ENCODE measurements at places on chromosomes 1 and 21.

- peak; percentile 34 for DNase-seq
Measured at GRCh38 chr1:158506369-158506987, 34.5 kb downstream of the OR10R2 start.

- no peak for DNase-seq
Measured at GRCh38 chr1:201609661-201610318, 70.9 kb downstream of the NAV1 start.

- no peak for DNase-seq
Measured at GRCh38 chr1:192311281-192311680, 5.5 kb upstream of the RGS21 start.

DNA sequence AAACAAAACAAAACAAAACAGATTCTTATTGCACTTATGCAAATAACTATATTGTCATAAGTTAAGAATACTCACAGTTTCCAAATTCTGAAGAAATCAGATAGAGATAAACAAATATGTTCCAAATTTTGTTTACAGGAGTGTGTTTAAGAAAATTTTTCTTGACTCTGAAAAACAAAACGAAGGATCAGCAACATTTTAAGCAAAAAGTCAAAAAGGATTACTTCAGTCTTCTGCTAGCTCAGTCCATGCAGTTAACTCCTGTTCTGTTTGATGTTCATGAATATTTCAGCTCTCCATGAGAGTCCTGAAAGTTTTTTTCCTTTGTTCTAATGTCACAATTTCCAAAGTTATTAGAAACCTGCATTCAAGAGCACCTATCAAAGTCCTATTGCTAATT lies 33.2 kb upstream of the KLF18 start:
- DNase-seq, result no peak

GRCh38 chr21:35225573-35225972 lies 176.5 kb upstream of the RUNX1 start:
- no peak for DNase-seq

DNA sequence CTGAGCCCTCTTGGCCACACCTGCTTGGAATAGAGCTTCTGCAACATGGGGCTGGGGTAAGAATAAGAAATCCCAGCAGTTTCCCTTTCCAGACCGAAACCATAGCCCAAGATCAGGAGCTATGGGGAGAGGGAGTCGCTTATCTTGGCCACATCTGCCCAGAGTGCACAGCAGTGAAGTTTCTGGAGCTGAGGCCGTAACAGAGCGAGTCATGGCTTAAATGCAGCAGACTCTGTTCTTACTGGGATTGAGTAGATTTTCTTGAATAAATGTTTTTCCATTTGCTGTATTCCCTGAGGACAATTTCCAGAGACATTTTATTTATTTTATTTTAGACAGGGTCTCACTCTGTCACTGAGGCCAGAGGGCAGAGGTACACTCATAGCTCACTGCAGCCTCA lies 33.5 kb downstream of the CFAP57 start:
- no peak for DNase-seq

DNA sequence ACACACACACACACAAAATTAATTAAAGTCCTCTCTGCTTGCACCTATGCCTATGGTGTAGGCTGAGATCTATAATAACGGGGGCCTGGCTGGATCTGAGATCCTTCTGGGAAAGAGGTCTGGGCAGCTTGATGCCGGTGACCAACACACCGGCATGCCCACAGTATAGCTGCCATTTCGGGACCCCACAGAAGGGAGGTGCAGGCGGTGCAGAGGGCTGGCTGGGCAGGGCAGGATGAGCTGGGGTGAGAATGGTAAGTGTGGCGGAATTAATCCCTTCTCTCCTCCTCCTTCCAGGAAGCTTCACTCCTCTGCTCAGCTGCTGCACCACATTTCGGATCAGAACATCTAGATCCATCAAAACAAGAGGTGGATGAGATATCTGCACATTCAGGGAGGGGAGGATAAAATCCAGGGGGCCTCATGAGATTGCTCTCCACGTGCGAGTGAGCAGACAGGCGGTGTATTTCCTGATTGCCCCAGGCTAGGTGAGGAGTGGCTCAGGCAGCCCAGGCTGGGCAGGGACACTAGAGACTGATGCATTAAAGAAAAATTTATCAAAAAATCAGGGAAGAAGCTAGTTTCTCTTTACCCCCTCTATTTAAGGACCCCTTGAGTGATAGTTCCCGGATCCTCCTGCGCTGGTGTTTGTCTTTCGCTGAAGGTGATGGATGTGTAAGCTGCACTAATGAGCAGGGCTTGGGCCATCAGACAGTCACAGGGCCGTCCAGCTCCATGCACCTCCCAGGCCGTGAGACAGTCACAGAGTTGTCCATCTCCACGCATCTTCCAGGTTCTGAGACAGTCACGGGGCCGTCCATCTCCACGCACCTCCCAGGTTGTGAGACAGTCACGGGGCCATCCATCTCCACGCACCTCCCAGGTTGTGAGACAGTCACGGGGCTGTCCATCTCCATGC lies 449.9 kb downstream of the PTPRU start:
- no peak for DNase-seq

DNA sequence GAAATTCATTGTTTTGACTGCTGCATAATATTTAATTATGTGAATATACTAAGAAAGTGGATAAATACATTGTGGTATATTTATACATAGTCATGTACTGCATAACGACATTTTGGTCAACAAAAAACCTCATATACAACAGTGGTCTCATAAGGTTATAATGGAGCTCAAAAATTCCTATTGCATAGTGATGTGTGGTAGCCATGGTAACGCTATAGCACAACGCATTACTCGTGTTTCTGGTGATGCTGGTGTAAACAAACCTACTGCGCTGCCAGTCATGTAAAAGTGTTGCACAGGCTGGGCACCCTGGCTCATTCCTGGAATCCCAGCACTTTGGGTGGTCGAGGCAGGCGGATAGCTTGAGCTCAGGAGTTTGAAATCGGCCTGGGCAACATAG lies 52.6 kb upstream of the NHLH2 start:
- no peak for DNase-seq

- no peak for DNase-seq
Measured at GRCh38 chr21:20026543-20026942, 971.7 kb upstream of the NCAM2 start.

DNA sequence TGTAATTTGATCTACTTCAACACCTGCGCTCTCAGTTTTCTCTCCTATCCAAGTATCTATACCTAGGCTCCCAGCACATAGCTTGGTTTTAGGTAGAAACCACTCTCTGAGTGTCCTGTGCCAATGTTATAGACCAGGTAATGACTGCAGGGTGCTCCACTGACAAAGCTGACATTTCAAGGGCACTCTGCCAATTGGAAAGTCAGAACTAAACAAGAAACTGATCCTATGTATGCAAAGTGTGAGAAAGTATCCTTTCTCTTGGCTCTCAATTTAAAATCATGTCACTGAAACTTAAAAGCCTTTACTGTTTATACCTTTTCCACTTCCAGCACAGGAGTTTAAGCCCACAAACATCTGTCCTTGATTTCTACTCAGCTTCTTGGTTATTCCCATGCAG lies 45.0 kb upstream of the AIM2 start:
- no peak for DNase-seq

DNA sequence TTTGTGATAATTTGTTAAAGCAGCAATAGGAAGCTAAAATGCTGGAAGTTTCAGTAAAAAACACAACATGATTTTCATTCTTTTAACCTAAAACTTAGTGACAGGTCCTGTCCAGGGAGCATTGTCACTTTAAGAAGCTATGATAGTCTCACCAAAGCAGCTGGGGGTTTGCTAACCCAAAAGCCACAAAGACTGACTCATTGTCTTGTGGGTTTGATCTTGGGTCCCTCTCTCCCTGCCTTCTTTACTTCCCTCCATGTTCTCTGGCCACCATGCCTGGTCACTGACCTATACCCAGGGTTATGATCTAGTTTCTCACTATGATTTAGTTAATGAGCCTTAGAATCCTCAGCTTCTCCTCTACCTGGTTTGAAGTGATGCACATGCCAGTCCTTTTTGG lies 213.5 kb upstream of the PTGFR start:
- no peak for DNase-seq

DNA sequence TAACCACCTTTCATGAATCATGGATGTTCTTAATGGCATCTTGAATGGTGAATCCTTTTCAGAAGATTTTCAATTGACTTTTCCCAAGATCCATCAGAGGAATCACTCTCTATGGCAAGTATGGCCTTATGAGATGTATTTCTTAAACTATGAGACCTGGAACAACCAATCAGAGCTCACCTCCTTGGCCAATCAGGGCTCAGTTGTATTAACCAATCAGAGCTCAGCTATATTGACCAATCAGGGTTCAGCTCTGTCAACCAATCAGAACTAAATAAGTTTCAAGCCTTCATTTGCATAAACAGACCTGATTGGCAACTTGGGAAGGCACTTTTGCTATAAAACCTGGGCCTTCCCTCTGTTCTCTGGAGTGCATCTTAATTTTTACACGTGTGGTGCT lies 13.6 kb upstream of the FAM3B start:
- DNase-seq, result no peak

DNA sequence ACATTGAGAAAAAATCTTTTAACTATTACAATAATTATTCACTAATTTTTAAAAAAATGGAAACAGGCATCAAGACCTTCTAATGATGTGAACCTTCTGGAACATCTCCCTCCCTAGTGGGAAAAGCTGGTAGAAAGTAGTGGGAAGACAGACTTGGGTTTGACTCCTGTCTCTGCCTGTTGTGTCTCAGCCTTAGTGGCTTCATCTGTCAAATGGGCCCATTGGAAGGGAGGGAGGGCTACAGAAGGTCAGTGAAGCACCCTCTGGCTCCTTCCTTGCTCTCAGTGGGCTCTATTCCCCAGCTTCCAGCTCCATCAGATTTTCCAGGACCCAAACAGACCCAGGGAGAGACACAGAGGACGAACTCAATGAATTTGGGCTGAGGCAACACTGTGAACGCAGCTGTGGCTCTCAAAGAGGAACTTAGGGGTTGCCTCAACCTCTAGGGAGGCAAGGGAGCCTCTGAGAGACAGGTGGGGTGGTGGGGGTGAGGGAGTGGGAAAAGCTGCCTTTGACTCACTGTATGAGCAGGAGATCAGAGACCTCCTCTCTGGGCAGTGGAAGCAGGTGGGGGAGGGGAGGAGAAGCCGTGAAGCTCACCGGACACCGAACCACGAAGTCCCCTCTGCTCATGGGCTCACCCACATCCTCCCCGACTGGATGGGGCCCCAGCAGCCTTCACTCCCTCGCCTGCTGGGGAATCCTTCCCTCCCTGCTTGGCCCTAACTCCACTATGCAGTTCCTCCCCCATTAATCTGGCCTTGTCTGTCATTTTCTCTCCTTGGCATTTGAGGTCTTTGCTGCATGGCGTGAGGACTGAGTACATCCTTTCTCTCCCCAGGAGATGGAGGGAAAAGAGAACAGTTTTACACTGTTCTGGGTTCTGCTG lies 4.5 kb downstream of the CNR2 start:
- no peak for DNase-seq

GRCh38 chr1:221625026-221625425 lies 116.9 kb downstream of the DUSP10 start:
- DNase-seq, result no peak

DNA sequence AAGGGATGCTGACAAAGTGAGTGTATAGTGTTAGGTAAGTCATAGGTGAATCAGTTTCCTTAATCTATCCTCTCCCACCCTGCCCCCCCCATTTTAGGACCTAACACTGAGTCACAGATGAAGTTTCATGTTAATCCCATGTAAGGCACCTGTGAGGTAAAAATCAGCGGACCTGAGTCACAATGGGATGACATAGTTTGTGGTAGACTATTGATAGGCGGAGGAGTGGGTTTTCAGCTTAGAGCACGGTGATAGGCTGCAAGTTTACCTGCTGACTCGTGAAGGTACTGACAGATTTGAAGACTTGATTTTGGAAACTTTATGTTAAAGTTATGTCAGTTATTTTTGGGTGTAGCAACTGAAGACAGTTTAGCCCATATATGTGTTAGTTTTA lies 1.7 kb downstream of the TOR1AIP1 start:
- peak; percentile 34 for DNase-seq

GRCh38 chr1:18901147-18901951 lies 1.0 kb downstream of the ALDH4A1 start:
- no peak for DNase-seq

DNA sequence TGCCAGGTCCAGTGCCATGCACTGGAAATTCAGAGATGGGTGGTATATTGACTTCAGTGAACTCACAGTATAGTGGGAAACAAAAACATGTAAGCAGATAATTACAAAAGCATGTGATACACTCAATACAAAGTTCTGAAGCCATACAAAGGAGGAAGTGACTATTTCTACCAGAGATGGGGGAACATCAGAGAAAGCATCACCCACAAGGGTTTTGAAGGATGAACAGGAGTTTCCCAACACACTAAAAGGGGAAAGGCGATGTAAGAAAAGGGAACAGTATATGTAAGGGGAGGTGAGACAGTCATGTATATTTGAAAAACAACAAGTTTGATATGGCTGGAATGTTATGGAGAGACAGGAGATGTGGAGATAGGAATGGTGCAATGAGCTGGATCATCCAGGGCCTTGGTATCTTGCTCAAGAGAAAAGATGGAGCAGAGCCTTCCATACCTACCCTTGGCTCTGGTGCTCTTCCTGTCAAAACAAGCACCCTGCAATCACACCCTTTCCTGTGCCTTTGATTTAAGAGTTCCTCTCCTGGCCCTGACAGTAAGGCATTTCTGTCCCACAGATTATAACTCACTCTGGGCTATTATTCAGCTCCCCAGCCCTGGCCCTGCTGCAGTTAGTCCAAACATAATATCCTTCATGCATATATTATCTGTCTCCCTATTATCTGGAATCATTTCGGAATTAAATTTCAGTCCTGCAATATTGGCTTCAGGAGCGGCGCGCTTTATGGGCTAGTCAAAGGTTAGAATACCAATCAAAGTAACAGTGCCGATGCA lies 60.5 kb downstream of the DMAP1 start:
- no peak for DNase-seq

DNA sequence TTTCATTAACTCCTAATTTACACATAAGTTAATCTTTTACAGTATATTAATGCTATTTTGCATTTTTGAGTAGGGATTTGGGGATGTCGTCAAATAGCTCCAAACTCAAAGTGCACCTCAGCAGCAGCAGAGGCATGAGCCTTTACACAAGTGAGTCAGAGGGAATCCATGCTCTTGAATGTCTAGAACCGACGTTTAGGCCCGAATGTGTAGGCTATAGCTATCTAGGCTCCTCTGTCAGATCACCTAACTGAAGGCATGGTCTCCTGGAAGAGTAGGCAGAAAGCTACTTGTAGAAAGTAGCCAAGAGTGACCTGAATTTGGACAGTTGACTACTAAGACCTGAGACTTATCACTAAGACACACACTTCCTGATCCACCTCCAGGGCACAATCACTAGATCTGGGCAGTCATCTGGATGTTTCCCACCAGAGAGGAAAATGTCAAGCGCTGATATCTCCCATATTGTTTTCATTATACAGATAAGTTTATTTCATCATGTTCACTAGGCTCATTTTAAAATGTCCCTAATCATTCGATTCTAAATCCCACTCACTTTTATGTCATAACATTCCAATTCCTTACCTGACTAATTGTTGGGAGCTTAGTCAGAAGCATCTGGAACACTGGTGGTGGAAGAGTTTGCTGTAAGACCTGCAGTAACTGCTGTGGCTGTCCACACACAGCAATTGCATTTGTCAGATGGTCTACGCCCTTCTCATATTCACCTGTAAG lies 15.3 kb downstream of the TOMM20 start:
- DNase-seq, result no peak

All from stimulated activated CD4-positive, alpha-beta T cell treated with anti-CD3 and anti-CD28 coated beads, Interleukin-12 subunit alpha, Interleukin-12 subunit beta, amount 100 ng/mL, for 24 hours (primary cell).